ENCODE measurements at places on chromosomes 3 and 15.

- DNase-seq = no peak
Measured at GRCh38 chr3:133408366-133408765, 8.5 kb downstream of the BFSP2 start.

DNA sequence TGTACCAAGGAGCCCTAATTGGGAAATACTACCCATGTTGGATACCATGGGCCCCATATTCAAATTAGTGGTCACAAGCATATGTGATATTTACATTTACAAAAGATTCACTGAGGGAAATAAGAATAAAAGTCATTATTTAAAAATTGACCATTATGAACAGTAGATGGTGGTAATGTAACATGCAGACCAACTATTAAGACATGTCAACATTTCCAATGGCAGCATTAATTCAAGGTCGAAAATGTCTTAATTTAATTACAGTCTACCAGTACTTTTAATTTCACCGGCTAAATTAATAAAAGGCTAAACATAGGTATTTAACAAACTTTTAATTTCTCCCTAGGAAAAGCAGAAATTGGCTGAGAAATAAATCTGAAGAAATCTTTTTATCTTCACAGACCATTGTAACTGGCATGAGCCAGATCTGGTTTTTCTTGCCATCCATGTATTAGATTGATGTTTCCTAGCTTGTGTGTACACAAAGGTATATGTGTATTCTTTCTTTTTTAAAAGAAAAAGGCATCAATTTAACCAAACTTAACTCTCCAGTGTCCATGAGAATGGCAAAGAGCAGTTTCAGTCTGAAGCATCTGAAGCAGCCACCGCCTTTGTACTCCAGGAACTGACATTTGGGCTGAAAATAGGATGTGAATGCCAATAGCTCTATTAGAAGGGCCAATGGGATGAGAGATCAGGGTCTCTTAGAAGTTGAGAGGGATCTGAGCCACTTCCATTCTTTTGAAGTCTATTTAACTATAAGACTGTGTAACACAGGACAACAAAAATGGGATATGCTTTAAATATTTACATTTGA is 26.6 kb downstream of the NEK11 start:
- DNase-seq = peak; percentile 14

DNA sequence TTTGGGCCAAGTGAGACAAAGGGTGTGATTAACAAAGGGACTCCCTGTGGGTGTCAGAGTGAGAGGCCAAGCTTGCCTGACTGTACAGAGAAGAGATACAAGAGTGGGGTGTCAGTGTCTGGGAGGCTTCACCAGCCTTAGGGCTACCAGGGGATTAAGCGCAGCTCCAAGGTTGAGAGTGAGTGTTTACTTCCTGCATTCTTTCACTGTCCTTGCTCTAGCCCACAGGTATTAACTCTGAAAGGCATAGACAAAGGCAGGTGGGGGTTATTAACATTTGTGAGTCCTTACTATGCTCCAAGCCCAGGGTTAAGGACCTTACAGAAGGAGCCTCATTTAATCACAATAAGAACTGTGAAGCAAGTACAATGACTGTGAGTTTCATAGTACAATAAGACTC is 107.6 kb downstream of the IL20RB start:
- no peak for DNase-seq

- DNase-seq = no peak
Measured at GRCh38 chr15:83673385-83673784, 19.5 kb downstream of the ADAMTSL3 start.

- DNase-seq = no peak
Measured at GRCh38 chr3:195015021-195015420, 255.9 kb downstream of the XXYLT1 start.

- no peak for DNase-seq
Measured at GRCh38 chr3:23182996-23183513, 20.1 kb upstream of the UBE2E2 start.

- DNase-seq = no peak
Measured at GRCh38 chr15:31214158-31214863, 112.3 kb upstream of the KLF13 start.

- peak; percentile 88 for DNase-seq
Measured at GRCh38 chr3:111999484-112000324, 982 bp downstream of the TAGLN3 start.

DNA sequence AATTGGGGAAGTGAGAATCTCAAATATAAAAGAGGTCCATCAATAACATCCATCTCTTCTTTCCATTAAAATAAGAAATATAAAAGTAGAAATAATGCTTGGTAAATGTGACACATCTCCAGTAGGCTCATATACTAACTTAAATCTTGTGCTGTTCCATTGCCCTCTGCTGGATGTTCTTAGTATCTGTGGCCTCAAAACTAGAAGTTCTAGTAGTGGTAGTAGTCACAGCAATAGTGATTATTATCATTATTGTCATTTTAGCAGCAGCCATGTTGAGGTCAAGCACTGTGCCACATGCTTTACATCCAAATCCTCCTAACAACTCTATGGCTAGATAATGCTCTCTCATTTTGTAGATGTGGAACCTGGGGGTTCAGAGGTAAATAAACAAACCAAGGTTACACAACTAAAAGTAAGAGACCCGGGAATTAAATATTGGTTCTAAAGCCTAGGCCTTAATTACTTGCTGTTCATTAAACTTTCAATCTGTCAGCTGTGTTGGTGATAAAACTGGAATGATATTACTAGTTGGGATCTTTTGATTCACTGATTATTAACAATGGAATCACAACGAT is 20.2 kb upstream of the BTLA start:
- DNase-seq = peak; percentile 37

- no peak for DNase-seq
Measured at GRCh38 chr3:56881841-56882240, 80.1 kb upstream of the ARHGEF3 start.

GRCh38 chr15:98727115-98728040 is 79.0 kb downstream of the IGF1R start:
- no peak for DNase-seq

GRCh38 chr3:100748220-100748619 is 38.9 kb downstream of the TFG start:
- DNase-seq = no peak

DNA sequence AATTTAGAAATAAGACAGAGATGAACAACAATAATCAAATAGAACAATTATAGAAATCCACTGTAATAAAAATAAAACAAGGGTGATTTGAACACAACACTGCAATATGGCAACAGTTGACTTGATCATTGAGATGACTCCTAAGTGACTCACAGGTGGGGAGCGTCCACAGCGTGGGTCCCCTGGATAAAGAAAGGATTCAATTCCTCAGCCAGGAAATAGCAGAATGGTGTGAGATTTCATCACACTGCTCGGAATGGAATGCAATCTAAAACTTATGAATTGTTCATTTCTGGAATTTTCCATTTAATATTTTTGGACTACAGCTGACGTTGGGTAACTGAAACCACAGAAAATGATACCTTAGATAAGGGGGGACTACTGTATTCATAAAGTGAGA is 82.0 kb downstream of the CNTN3 start:
- DNase-seq = no peak

GRCh38 chr3:42007785-42008184 is 45.9 kb upstream of the ULK4 start:
- no peak for DNase-seq

GRCh38 chr3:12978682-12979081 is 94.5 kb downstream of the IQSEC1 start:
- no peak for DNase-seq

DNA sequence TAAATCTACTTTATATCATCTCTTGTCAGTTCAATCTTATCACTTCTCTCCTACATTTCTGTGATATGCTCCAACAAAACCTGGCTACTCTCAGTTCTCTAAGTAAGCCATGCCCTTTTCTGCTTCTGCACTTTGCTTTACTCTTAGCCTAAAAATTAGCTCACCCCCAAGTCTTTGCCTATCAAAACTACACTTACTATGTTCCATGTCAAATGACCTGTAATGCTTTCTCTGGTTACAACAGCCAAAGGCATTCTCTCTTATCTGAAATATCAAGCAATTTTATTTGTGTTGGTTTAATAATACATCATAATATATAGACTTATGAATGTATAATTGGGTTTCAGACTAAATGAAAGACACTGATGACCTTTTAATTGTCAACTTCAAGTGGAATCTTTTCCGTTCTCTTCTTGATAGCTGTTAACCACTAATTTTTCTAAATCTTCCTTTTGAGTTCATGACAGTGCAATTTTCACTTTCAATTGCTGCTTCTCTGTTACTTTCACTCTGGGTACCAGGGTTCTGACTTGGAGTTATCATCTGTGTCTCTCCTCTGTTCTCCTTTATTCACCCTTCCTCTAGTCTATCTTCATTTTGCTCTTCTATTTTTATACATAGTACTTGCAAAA is 619.0 kb upstream of the GOLIM4 start:
- DNase-seq = no peak

GRCh38 chr15:51483985-51484384 is 138.6 kb downstream of the DMXL2 start:
- no peak for DNase-seq

- DNase-seq = no peak
Measured at GRCh38 chr3:106850437-106850836, 526.8 kb upstream of the CCDC54 start.

DNA sequence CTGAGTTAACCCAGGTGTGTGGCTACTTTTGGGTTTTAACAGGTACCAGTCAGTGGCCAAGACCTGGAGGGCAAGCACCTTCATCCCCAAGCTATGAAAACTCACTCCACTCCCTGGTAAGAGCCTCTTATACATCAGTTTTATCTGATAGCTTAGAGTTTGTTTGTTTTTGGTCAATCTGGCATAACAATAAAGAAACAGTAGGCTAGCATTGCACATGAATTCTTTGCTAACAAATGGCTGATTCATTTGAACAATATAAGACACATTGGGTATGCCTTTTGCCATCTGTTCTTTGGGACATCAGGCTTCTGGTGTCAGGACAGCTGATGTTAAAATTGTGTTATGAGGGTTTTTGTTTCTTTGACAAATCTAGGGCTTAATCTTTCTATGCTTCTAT is 125.0 kb upstream of the CGNL1 start:
- DNase-seq = no peak

DNA sequence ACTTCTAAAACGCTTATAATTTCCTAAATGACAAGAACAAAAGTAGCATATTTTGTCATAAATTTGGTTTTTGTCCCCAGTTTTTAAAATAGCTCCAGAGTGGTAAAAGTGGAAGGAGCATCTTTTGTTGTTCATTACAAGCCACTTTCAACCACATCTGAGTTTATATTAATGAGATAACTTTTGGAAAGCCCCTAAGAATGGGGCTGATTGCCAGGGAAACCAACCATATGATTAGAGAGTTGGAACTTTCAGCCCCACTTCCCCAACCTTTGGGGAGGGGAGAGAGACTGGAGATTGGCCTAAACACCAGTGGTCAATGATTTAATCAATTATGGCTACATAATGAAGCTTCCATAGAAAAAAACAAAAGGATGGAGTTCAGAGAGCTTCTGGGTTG is 57.4 kb downstream of the CPA3 start:
- no peak for DNase-seq

DNA sequence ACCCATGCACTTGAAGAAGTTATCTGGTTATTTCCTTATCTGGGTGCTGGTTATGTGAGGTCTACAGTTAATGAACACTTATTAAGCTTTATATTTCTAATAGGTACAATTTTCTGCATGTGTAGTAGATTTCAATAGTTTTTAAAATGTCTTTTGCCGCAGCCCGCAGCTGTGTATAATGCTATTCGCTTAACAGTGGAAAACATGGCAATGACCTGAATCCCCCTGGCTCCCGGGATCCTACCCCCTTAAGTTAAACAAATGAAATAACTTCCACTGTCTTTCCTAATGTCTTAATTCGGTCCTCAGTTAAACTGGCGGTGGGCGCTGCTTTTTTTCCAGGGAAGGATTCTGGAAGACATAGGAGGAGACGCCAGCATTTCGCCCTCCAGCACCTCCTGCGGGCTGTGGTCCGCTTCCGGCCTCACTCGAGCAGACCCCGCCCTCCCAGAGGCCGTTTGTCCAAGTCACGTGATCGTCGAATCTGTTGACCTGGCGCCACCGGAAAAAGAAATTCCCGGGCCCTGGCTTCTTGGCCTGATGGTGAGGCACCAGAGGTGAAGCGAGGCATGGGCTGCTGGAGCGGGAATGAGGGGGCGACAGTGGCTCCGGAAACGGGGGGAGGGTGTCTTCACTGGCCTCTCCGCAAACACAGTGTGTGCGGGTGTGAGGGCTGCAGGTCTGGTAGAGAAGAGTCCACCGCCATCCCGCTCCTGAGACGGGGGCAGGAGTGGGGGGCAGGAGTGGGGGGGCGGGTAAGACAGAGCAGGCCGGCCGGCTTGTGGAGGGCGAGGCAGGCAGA is 45.6 kb upstream of the CSPG4 start:
- DNase-seq = peak; percentile 95

- no peak for DNase-seq
Measured at GRCh38 chr3:117278424-117279190, 569.0 kb downstream of the TUSC7 start.

DNA sequence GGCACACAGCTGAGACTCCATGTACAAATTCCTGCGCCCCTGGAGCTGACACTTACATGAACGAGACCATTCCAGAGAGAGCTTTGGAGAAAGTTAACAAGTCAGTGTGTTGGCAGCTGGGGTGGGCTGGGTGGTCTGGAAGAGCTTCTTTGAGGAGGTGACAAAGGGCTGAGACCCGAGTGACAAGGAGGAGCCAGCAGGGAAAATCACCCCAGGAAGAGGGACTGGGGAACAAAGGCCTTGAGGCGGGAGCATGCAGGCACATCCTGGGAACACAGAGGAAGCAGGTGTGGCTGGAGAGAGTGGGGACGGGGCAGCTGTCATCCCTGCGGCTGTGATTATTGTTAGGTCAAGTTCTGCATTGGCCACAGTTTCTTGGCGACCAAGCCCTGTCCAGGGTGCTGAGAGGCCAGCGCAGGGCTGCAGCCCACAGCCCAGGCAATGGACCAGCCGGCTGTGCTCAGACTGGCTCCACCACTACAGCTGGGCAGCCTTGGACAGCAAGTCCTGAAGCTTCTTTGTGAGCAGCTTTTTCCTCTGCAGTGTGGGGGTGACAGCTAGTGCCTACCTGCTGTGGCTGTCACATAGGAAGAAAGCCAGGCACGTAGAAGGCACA is 34.2 kb upstream of the PRR23E start:
- DNase-seq = no peak

DNA sequence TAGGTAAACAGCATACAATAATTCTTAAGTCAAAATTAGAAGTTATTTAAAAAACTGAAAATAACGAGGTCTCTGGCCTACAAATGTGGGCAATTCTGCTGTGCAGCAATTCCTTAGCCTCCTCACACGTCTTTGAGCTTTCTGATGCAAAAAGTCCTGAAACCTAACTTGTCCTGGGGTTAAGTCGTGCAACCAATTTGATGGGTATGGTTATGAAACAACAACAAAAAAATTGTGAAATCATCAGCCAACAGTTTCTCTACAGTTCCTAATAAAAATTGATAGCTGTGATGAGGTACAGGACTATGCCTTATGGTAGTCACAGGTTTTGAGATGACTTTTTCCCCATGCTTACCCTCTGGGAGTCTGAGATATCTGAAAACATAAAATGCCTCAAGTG is 6.5 kb upstream of the GLB1 start:
- DNase-seq = no peak

DNA sequence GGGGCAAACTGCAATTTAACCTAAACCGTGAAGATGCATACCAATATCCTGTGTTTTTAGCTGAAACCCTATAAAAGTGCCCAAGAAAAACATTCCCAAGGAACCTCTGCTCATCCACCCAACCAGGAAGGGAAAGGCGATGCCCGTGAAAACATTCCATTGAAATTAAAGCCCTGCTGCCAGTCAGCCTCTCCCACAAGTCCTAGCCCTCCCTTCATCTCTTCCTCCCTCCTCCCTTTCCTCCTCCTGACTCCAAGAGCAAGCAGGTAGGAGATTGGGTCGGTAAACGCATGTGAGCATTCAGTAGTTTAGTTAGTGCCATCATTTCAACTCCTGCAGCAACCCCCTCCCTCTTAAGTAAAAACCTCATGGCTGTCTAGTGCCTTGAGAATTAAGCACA is 27.7 kb downstream of the HES1 start:
- DNase-seq = no peak
